ENCODE measurements at places on chromosomes 3 and 15.

GRCh38 chr15:63539521-63539920 is 35.1 kb downstream of the USP3 start:
- DNase-seq = no peak

GRCh38 chr3:125179143-125179883 is 33.2 kb downstream of the SLC12A8 start:
- no peak for DNase-seq

GRCh38 chr15:55879181-55879580 is 114.2 kb downstream of the NEDD4 start:
- DNase-seq = no peak

DNA sequence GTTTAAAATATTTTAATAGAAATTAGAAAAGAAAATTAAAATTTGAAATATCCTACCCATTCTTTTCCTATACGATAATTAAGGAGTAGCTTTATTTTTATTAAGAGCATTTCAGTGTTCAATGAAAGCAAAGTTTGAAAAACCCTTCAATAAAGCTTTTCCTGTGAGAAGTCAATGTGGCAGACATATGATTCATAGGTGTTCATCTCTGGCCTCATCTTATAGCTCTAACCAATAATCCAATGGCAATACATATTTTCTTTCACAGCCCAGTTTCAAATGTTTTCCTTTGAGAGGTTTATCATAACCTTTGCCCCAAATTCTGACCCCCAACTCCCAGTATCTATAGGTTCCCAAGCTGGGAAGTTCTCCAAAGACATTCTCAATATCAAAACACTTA is 8.3 kb downstream of the KPNA1 start:
- DNase-seq = no peak

DNA sequence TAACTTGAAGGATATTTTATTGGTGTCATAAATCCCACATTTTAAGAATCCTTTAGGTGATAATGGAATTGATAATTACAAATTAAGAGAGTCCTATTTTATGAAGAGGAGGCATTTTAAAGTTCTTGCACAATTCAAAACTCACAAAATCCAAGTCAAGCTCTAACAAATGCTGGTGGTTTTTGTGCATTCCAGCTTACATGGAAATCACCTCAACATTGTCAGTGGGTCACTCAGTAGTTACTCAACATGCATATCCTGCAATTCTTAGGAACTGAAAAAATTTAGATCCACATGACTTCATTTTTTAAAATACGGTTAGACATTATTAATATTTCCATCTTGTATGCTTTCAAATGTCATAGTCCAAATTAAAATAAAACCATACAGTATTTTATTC is 487.2 kb downstream of the CNTN3 start:
- no peak for DNase-seq

DNA sequence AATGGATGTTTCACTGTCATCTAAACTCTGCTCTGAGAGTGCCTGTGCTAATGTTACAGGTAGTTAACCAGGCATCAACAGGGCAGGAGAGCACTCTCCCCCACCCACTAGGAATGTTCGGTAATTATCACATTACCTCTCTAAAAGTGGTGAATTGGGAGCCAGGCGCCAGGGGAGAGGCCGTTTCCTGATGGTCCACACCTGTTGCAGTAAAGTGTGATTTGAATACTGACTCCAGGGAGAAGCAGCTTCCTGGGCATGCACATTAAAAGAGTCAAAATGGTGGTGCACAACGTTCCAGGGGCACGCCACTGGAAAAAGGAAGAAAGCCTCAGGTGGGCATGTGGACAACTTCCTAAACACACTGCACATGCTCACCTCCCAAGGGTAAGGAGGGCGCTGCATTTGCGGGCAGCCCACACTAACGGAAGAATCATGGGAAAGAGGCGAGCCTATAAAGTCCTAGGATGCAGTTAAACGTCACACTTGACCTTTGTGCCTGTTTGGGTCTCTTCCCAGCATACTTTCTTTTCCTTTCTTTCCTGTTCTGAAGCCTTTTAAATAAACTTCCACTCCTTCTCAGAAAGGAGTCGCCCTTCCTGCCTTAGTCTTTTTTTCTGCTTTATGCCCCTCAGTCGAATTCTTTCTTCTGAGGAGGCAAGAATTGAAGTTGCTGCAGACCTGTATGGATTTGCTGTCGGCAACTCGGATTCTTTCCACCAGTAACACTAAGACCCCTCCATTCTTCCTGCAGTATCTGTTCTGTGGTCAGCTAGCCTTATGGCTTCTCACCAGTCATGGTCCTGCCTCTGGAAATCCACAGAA is 28.9 kb upstream of the GPD1L start:
- no peak for DNase-seq

- peak; percentile 27 for DNase-seq
Measured at GRCh38 chr15:78457101-78457500, 19.1 kb downstream of the IREB2 start.

- no peak for DNase-seq
Measured at GRCh38 chr3:24952388-24952787, 457.7 kb upstream of the THRB start.

DNA sequence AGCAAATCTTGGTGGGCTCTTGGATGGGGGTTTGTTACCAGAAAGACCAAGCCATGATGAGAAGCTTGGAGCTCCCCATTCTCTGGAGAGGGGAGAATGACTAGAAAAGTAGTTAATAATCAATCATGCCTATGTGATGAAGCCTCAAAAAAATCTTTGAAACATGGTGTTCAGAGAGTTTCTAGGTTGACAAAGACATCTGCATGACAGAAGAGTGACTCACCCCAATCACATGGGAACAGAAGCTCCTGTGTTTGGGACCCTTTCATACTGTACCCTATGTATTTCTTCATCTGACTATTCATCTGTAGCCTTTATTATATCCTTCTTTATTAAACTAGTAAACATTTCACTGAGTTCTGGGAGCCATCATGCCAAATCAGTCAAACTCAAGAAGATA is 87.4 kb downstream of the BCHE start:
- no peak for DNase-seq

- DNase-seq = no peak
Measured at GRCh38 chr3:42189736-42190135, 76.2 kb downstream of the CCK start.

DNA sequence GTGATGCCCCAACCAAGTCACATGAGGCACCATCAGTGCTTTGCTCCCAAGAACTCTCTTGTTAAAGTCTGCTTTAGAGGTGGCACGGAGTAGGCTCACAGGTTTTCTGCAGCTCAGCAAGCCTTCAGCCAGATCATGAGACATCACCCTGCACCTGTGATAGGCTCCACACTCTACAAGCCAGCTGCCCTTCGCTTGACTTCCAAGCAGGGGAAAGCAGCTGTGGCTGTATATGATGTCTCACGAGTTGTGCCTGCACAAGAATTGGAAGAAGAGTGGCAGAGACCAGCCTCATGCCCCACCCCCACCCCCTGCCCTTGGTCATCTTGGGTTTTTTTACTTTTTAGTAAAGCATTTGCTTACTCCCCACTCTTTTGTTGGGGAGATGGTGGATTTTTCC is 22.5 kb downstream of the MRPS11 start:
- DNase-seq = no peak

- DNase-seq = no peak
Measured at GRCh38 chr3:10232137-10232536, 16.1 kb upstream of the TATDN2 start.

DNA sequence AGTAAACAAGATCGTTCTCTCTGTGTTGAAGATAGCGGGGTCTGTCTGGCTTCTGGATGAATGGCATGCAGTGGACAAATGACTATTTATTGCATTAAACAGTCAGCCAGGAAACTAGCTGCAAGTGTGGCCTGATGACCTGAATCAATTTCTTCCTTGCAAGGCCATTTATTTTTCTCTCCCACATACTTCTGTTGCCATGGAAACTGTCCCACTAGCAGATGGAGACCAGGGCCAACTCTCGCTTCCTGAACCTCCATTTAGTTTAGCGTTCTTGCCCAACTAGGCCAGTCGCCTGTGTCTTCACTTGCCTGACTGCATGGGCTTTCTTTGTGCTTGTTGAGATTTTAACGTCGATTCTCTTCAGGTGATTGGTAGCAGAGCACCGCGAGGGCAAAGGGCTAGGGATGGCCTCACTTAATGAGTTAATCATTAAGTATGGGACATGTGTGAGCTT is 27.6 kb downstream of the LMCD1 start:
- no peak for DNase-seq

- DNase-seq = no peak
Measured at GRCh38 chr15:27669641-27670040, 429.5 kb downstream of the OCA2 start.

DNA sequence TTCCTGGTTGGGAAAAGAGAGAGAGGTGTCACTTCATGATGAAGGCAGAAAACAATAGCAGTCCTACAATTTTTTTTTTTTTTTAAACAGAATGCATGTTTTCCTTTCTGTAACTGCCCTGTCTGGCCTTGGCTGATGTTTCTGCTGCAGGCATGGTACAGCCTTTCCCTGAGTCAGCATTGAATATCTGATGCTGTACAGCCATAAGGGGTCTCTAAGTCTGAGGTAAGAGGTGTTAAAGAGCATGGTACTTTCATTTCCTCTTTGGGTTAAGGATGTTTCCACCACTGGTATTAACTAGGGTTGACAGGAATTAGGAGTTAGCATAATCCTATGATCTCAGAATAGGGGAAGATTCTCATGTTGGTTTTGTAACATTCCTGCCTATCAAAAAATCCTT is 147.4 kb downstream of the CHST2 start:
- no peak for DNase-seq

All from HS-27A (cell line).